ENCODE measurements at places on chromosomes 7 and 10.

GRCh38 chr10:29649561-29650551 lies 15.1 kb upstream of the SVIL start:
- DNase-seq: no peak

DNA sequence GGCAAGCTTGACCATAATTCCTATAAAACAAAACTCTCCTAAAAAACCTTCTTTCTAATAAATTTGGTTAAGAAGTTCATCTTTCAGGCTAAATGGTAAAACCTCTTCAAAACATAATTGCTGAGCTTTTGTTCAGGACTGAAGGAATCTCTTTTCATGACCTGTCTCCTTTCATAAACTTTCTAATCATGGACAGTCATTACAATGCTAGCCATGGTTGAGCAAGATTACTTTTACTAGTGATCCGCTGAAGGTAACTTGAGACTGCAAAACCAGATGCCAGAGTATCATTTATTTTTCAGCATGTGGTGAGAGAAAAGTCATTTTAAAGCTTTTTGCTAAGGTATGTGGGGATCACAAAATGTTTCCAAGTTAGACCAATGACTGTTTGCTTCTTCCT lies 186.4 kb upstream of the RHOBTB1 start:
- DNase-seq: no peak

DNA sequence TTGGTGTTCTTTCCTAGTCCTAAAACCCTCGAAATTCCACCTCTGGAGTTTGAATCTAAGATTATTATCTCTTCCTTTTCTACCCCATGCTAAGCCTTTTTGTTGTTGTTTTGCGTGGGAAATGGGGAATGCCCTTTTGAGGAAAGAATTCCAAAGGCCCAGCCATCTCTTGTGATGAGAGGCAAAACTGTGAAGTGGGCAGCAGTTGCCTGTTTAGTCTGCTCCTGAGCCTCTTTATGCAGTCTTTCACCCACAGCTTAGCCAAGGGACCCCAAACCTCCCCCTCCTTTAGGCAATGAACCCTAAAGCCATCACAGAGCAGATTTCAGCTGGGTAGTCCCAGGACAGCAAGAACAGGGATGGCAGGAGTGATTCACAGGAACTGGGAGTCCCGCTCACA lies 95.5 kb downstream of the DNMBP start:
- DNase-seq: no peak

GRCh38 chr7:142770661-142771352 lies at the start of gene PRSS2:
TSS of gene PRSS2 (plus strand) at chr7:142770970. CDS start at chr7:142770983, 13 bp downstream.
- no peak for DNase-seq

- DNase-seq: no peak
Observed at GRCh38 chr10:59558066-59558465, 151.6 kb downstream of the SLC16A9 start.

- no peak for DNase-seq
Observed at GRCh38 chr7:81777697-81778096, 7.8 kb upstream of the HGF start.

DNA sequence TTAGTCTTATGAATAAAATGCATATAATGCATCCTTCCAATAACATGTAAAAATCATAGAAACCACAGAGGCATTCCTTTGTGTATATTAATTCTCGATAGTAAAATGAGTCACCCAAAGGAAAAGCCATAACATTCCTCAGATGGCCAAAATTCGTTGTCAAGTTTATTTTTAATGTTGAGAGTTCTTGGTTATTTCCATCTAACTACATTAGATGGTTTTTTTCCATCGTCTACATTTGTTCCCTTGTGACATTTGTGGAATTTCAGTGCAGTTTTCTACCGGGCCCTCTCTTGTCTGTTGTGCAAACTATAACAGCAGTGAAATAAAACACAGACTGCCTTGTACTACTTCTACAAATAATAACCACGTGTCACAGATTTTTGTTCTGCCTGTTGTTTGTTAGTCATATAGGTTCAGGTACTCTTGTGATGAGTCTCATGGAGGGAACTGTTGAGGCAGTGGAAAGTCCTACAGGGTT lies 54.7 kb upstream of the CCAR1 start:
- no peak for DNase-seq

- no peak for DNase-seq
Observed at GRCh38 chr10:80279146-80279545, 10.3 kb downstream of the MAT1A start.

- DNase-seq: no peak
Observed at GRCh38 chr10:132919374-132920100, 22.8 kb downstream of the CFAP46 start.

- DNase-seq: no peak
Observed at GRCh38 chr7:26292768-26293560, 1.3 kb downstream of the SNX10 start.

DNA sequence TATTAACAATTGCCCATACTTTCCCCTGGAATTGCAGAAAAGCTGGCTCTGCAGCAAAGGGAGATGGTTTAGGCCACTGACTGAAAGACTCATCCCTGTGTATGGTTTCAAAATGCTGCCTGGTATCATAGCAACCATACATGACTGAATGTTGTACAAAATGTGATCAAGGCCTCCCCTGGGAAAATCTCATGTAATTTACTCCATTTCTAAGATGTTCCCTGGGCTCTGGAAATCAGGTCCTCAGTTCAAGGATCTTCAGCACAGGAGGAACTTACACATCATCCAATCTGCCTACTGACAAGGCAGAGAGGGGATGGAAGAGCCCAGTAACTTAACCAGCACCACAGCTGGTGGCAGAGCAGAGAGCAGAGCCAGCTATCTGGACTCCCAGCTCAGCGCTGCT lies 111.8 kb downstream of the JAZF1 start:
- peak; percentile 65 for DNase-seq

- no peak for DNase-seq
Observed at GRCh38 chr7:18740579-18740988, 245.0 kb downstream of the HDAC9 start.

DNA sequence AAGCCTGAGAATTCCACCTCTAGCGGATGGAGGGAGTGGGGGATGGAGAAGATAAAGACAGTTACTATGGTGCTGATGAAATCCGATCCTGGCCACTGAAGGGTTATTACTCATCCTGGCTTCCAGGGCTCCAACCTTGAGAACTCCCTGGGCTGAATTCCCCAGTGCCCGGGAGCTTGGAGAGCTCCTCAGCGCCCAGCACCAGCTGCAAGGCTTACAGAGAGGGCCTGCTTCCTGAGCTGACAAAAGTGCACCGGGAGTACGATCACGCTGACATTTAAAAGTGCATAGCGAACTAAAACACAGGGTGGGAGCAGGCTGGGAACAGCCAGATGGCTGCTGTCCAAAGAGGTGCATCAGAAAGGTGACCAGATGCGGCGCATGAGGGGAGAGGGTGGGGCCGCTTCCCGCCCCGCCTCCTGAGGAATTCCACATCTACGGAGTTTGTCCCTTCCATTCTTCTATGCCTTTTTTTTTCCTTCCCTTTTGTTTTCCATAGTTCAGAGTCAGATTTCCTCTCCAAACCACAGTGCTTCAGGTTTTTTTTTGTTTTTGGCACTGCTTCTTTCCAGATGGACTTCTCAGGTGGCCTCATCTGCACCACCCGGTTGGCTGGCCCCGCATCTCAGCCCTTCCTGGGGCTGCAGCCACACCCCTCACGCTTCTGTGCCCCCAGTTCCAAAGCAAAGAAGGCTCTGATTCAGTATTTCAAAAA lies 62.4 kb upstream of the MKRN1 start:
- peak; percentile 79 for DNase-seq

GRCh38 chr7:157892751-157893523 lies 556.1 kb downstream of the DNAJB6 start:
- no peak for DNase-seq

GRCh38 chr7:158827411-158828132 lies 1.7 kb downstream of the ESYT2 start:
- no peak for DNase-seq

GRCh38 chr7:22166928-22167327 lies 190.0 kb downstream of the RAPGEF5 start:
- no peak for DNase-seq
